T-helper 2 cell treated with Interferon-gamma antibody and Interleukin-4, amounts not matched to agents 5 μg/mL and 100 μg/mL, for 36 hours (primary cell): ENCODE measurements at places on chromosomes 1 and 21.

- DNase-seq, result no peak
Measured at GRCh38 chr1:70210820-70211219, 5.4 kb upstream of the LRRC40 start.

DNA sequence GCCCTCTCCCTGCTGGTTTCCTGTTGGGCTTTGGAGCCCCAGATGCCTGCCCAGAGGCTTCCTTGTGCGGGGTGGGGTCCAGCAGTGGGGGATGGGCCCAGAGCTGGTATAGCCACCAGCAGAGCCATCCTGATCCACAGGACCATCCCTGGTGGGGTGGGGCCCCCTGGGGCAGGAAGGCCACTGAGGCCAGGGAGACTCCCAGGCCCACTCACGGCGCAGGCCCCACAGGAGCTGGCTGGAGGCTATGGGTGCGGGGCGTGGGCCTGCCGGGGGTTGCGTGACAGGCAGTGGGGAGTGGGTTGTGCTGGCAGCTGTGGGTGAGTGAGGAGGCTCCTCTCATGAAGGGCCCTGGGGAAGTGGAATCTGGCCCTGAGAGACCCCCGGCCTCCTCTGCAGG, 5.7 kb downstream of the LRRC3 start:
- DNase-seq, result no peak

DNA sequence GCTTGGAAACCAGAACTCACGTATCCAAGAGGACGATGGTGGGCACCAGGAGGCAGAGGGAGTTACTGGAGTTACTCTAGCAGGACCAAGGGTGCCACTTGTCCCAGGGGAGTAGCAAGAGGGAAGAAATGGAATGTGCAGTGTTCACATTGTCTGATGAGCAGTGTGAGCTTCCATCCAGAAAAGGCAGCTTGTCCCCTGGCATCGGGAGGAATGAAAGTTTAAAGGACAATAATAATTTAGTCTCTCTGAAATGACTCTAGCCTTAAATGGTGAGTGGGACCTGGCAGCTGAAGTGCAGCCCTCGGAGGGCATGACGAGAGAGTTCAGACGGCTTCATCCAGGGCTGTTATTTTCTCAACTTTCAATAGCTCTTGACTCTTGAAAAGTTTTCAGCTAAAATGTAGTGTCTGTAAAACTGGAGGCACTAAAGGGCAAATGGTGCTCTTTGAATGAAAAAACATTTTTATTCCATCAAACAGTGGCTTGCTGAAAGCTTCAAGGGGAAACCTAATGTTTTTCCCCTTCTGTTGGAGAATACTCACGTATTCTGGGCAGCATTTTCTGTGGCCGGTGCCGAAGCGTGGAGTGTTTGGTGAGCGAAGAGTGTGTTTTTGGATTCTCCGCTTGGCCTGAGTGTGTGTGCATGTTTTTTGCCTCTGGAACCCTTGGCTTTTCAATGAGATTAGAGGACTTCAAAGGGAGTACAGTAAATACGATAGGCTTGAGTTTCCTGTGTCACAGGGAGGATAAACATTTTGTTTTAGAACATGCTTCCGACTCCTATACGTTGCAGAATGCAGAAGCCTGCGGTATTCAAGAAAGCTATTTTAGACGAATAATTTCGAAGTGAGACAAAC, 157.3 kb downstream of the GALNT2 start:
- no peak for DNase-seq

DNA sequence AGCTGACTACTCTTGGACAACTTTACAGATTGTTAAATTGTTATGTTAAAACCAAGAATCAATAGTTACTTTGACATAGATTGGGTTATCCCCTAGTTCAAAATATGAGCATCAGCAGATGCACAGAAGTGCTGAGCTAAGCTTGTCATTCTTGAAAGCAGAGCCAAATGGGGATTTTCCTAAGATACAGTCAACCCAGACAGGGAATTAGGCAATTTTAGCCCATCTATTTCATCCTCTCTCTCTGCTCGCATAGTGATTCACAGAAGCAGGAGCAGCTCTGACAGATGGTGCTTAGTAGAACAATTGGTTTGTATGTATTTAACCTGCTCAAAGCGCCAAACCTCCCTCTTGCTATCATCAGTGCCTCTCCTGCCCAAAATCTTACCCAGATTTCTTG, 27.9 kb upstream of the PRRC2C start:
- no peak for DNase-seq

- DNase-seq, result no peak
Measured at GRCh38 chr1:175385316-175385715, 192.7 kb upstream of the KIAA0040 start.

GRCh38 chr1:205144751-205145150, 23.0 kb upstream of the RBBP5 start:
- DNase-seq, result no peak

- DNase-seq, result no peak
Measured at GRCh38 chr1:192962901-192963300, 96.3 kb downstream of the UCHL5 start.

DNA sequence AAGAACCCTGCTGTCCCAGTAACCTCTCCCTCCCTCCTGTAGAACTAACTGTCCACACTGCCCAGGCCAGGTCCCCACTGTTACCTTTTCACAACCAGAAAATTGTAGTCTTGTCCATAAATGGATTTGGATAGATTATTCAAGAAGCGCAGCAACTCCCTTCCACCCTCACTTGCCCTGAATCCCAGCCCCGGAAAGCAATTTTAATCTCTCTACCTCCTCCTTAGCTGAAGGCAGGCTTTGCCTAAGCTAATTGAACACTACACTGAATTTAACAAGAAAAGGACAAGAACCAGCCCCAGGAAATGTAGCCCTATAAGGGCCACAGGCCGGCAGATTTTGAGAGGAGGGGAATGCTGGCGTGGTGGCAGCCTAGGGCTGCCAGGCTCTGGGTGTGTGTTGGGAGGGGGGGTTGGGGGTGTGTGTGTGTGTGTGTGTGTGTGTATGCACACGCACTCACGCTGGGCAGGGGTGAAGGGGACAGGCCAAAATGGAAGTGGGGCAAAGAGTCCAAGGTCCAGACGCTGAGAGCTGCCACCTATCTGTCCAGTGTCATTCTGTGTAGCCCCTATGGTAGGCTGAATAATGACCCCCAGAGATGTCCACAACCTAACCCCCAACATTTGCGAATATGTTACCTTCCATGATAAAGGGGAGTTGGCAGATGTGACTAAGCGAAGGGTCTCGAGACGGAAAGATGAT, 10.8 kb upstream of the IFNGR2 start:
- DNase-seq, result no peak

- DNase-seq, result no peak
Measured at GRCh38 chr1:231576804-231577718, 48.6 kb downstream of the TSNAX start.

DNA sequence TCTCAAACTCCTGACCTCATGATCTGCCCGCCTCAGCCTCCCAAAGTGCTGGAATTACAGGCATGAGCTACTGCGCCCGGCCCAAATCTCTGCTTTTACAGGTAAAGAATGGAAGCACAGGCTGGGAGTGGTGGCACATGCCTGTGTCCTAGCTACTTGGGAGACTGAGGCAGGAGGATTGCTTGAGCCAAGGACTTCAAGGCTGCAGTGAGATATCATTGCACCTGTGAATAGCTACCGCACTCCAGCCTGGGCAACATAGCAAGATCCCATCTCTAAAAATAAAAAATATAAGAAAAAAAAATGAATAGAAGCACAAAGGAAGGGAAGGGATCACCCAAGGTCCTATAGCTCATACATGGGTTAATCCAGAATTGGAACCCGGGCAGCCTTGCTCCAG, 15.0 kb downstream of the ALPL start:
- no peak for DNase-seq

- DNase-seq, result no peak
Measured at GRCh38 chr1:81409780-81410274, 390.9 kb upstream of the ADGRL2 start.

DNA sequence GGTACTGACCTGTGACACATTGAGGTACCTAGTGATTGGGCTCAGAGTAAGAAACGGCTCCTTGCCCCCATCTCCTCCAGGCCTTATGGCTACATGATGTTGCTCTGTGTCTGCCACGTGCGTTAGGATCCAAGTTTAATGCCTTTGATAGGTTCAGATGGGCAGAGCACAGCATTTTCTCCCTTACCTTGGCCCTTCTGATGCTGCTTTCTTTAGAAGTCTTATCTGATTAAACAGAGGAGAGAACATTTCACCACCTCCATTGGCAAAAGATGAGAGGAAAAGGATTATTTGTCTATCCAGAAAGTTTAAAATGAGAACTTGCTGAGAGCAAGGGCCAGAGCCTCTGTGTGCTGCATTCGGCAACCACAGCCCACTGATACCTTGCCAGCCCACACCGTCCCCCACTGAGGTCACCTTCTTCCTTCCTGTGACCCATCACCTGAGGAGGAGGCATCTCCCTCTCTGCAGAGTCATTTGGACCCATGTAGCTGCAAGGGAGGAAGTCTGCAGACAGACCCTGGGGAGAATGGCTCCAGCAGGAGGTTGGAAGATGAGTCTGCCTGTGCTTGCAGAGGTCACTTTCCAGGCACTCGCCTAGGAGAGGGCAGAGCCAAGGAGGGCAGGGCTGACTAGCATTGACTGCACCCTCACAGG, 16.7 kb downstream of the SHISA4 start:
- DNase-seq, result no peak

DNA sequence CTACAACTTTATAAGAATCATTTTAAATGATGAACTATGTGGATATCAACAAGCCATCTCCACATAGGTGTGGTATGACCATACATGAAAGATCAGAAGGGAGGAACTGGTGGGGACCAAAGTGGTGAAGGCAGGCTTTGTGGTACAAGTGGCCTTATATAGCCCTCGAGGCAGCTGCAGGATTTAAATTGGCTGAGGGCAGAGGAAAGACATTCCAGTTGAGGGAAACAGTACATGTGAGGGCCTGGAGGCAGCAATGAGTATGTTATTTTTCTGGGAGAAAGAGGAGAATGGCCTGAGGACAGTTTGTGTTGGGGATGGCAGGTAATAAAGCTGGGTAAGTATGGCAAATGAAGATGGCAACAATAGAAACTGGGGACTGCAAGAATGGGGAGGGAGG, 17.1 kb downstream of the OSCP1 start:
- no peak for DNase-seq

GRCh38 chr1:104973516-104973915, 1223.8 kb downstream of the AMY1C start:
- DNase-seq, result no peak

DNA sequence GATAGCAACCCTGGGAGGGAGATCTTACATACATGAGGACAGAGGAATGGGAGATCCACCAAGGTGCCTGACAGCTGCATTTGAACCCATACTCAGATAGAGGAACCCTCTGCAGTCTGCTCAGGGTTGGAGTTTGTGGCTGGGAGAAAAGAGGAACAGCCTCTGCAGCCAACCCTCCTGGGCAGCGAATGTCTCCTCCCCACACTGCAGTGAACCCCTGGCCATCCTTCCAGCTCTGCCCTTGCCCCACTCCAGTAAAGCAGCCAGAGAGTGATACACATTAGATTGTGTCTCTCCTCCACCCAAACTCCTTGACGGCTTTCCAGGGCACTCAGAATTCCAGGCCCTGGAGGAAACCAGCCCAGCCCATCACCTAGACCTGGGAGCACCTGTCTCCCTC, 137.7 kb downstream of the RUNX1 start:
- DNase-seq, result no peak

DNA sequence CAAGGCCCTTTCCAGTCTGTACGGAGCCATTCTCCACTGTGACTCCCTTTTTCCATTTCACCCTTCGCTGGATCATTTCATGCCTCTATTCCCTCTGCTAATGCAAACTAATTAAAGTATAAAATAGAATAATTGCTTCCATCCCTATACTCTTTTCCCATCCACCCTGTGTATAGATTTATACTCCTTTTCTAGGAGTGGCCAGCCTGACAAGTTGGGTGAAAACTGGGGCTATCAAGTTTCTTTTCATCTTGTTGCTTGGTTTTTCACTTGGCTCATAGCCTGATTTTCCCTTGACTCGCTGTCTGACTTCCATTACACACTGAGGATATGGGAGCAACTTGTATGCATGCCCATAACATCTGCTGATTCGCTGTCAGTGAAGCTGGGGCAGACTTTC, 107.0 kb downstream of the PLXNA2 start:
- DNase-seq, result no peak

- no peak for DNase-seq
Measured at GRCh38 chr1:47309427-47309826, 4.5 kb downstream of the STIL start.

DNA sequence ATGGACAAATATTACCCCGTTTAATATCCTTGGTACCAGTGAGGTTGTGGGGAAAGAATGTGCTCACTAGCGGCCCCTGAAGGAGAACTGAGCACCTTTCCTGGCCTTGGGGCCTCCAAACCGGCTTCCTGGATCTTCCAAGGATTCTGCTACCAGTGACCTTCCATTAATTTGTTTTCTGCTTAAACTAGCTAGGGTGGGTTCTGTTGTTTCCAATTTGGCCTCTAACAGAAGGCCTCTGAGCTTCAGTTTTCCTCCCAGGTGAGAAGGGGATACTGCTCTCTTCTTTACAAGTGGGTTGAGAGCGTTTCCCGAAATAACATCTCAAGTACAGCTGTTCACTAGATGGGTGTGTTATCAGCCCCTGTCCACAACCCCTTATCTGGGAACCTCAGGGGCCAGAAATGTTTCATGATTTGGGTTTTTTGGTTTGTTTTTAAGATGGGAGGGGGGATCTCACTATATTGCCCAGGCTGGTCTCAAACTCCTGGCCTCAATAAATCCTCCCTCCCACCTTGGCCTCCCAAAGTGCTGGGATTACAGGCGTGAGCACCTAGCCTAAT, 16.9 kb upstream of the IFNGR2 start:
- no peak for DNase-seq

DNA sequence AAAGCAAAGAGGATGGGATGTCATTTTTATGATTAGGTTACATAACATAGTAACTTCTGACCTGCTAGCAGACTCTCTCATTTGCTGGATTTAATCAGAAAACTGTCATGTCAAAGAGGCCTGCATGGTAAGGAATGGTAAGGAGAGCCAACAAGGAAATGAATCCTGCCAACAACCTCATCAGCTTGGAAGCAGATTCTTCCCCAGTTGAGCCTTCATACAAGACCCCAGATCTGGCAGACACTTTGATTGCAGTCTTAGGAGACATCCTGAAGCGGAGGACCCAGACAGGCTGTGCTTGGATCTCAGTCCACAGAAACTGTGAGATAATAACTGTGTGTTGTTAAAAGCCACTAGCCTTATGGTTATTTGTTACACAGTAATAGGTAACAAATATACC, 27.6 kb upstream of the MARK1 start:
- DNase-seq, result no peak
